ENCODE measurements at places on chromosomes 12 and 14. TPM values are rescaled to one million over a fixed set of nuclear protein-coding genes. Genes with fewer than 3 reads are reported as not detected.

- DNase-seq = no peak
Observed at GRCh38 chr14:55873169-55873568, 245.0 kb upstream of the PELI2 start.

DNA sequence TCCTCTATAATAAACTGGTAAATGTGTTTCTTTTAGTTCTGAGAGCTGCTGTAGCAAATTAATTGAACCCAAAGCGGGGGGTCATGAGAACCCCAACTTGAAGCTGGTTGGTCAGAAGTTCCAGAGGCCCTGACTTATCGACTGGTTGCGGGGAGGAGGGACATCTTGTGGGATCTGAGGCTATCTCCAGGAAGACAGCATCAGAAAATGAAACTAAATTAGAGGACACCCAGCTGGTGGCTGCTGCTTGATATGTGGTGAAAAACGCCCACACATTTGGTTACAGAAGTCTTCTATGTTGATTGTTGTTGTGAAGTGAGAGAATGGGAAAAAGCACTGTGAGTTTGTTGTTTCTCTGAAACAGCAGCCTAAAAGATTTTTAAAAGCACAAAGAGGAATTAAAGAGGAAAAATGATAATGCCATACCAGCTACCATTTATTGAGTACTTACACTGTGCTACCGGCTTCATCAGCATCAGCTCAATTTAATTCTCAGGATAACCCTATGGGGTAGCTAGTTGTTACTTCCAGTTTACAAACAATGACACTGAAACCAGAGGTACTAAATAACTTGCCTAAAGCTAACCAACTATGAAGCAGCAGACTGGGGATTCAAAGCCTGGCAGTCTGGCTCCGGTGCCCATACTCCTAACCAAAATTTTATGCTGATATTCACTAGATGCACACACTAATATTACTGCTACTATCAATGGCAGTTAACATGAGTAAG is 24.3 kb downstream of the DDX24 start:
- no peak for DNase-seq

DNA sequence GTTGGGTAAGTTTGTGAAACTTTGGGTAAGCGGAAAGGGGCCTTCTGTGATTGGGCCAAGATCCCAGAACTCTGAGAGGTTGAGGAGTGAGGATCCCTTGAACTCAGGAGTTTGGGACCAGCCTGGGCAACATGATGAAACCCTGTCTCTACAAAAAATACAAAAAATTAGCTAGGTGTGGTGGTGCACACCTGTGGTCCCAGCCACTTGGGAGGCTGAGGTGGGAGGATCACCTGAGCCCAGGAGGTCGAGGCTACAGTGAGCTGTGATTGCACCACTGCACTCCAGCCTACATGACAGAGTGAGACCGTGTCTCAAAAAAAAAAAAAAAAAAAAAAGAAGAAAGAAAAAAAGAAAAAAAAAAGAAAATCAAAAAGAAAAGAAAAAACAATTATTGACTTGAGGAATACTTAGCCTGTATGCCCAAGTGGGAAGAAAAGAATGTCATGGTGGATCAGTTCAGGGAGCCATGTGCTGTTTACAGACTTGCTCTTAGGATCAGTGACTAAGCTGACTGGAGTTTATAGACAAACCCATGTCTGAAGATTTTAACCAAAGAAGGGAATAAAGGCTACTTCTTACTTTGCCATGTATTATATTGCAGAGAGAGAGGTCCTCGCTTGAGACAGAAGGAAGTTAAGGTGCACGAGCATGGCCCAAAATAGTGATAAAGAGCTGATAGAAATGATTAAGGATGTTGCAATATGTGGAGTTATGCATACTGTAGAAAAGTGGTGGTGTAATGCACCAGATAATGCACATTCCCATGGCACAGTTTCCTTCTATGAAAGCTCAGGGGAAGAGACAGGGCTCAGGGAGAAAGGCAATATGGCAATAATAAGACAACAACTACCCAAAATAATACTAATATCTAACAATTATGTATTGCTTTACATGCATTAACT is 881 bp downstream of the HSD17B6 start:
- DNase-seq = no peak

- DNase-seq = no peak
Observed at GRCh38 chr12:110885152-110885840, 35.1 kb downstream of the MYL2 start.

DNA sequence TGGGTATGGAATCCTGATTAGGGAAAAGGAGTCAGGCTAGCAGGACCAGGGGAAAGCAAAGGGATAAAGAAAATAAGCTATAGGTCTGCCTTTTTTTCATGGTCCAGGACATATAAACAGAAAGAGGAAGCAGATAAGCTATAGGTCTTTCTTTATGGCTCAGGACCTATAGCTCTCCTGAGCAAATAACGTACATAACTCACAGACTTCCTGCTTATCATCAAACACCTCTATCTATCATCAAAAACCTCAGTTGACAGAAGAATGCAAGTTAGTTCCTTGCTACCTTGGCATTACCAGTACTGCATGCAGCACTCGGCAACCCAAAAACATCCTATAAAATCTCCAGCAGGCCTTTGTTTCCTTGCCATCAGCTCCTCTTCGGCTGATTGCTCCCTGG is 238.7 kb upstream of the OR4E1 start:
- no peak for DNase-seq

GRCh38 chr12:1457901-1458300 is 136.5 kb downstream of the FBXL14 start:
- no peak for DNase-seq

- DNase-seq = no peak
Observed at GRCh38 chr12:58026426-58026825, 85.1 kb downstream of the ATP23 start.

DNA sequence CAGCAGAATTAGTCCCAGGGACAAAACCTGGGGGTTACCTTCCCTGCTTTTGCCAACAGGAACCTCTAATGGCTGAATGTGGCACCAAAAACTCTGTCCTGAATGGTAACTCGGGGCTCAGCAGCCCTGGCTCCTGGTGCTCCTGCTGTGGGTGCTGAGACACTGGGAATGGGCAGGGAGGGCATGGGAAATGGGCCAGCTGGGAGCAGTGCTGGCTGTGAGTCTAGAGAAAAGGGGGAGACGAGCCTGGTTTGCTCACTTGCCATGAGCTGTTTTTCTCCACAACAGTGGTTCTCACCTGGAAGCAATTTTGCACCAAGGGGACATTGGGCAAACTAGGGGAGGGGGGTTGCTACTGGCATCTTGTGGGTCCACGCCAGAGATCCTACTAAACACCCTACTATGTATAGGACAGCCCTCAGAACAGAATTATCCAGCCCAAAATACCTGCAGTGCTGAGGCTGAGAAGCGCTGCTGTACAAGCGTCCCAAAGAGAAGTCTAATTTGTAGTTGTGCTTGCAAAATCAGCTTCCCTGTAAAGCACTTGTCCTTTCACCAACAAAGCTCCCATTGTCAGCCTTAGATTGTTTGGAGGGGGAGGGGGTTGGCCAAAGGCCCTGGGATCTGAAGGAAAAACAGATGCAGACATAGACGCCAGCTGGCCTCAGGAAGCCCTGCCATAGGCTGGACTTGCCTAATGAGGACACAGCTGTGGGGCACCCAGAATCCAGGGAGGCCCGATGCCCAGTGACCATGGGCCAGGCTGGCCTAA is 3.6 kb downstream of the LRRC74A start:
- DNase-seq = no peak

DNA sequence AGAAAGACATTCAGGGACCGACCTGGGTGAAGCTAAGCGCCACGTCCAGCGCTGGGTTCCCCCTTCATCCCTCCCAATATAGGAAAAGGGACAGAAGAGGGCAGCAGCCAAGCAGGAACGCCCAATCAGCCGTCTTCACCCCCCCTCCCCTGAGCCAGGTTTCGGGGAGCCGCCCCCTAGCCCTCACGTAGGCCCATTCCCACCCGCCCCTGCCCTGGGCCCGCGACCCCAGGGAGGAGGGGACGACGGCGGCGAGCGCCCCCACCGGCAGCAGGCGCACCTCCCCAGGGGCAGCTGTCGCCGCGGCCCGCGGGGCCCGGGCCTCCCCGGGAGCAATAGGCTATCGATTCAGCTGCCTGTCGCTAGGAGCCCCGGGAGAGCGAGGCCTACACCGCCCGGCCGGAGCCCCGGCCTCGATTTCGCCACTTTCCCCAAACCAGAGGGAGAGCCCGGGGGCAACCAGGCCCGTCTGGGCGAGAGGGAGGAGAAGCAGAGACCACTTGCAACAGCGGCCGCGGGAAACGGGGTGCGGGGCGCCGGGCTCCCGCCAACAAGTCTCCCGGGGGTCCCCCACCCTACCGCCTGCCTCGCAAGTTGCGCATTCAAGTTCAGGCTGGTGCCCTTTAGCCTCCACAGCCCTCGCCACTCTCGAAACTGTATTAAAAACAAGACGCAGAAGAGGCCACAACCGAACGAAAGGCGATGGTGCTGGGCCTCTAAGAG is 1.3 kb downstream of the DCAF5 start:
- no peak for DNase-seq

Gene DIO3
- 0.13 TPM for total RNA-seq

Gene CATSPERB
- total RNA-seq = 0.07 TPM

Gene POTEG
- total RNA-seq = not detected

Gene PRKD1
- total RNA-seq = 4.3 TPM

Gene P2RX7
- total RNA-seq = 0.96 TPM

Gene RNF34
- 37.7 TPM for total RNA-seq

Gene MGST1
- total RNA-seq = 9.0 TPM

Gene PDZRN4
- total RNA-seq = not detected

Gene CLEC6A
- total RNA-seq = not detected

Gene KRT4
- not detected for total RNA-seq

Data from kidney epithelial cell (primary cell).